ENCODE measurements at places on chromosomes 2 and 18.

DNA sequence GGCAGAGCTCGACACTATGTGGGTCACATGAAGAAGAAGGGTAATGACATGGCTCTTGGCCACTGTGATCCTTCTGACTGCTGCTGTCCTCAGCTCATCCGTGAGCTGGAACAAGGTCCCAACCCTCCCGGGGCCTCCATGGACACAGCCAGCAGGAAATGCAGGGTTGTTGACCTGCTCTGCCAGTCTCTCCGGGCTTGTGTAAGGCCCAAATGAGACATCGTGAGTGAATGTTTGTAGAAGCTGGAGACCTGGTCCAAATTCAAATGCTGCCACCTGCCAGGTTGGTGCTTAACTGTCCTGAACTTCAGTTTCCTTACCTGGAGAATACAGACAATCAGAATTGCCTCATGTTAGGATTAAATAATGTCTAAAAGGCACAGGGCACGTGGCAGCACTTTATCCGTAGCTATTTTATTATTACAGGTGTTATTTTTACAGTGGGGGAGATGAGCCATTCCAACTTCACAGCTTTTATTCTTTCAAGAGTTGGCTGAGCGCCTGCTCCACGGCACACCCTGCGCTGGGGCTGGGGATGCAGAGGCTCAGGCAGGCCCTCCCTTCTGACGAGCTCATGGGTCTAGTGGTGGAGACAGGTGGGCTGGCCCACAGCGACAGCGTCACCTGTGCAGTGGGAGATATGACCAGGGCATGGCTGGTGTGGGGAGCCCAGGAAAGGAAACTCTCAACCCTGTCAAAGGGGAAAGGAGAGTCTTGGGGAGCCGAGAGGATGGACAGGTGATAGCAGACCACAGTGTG, 15.1 kb downstream of the ARHGEF4 start:
- DNase-seq, result no peak

DNA sequence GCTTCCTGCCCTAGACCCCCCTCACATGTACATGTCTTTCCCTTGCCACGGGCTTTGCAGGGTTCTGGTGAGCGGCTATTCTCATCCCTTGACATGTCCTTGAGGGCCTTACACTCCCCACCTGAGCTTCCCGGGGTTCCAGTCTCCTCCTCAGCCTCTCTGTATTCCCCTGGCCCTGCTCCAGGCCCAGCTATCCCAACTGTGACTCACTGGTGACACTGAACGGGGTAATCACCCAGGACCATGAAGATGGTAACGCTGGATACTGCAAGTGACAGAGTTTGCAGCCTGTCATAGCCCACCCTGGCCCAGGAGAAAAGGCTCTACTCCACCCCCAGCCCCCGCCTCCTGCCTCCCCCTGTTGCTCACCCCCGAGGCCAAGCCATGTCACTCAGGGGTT, 27.3 kb downstream of the KIF3C start:
- DNase-seq, result no peak

DNA sequence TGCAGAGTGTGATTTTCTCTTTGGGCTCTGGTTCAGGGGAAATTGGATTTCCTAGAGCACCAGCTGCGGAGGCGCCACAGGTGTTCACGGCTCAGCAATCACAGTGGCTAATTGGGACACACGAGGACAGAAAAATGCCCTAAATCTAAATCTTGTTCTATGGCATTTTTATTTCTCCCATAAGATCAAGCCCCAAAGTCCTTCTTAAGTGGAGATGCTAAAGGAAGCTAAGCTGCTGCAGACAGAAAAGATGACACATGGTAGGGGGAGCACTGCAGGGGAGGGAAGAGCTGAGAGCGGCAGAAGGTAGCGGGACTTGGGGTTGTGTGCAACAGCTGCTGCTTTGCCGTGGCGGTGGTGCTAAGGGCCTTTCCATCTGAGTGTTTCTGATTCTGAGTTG, 280.6 kb downstream of the MYT1L start:
- DNase-seq, result no peak

DNA sequence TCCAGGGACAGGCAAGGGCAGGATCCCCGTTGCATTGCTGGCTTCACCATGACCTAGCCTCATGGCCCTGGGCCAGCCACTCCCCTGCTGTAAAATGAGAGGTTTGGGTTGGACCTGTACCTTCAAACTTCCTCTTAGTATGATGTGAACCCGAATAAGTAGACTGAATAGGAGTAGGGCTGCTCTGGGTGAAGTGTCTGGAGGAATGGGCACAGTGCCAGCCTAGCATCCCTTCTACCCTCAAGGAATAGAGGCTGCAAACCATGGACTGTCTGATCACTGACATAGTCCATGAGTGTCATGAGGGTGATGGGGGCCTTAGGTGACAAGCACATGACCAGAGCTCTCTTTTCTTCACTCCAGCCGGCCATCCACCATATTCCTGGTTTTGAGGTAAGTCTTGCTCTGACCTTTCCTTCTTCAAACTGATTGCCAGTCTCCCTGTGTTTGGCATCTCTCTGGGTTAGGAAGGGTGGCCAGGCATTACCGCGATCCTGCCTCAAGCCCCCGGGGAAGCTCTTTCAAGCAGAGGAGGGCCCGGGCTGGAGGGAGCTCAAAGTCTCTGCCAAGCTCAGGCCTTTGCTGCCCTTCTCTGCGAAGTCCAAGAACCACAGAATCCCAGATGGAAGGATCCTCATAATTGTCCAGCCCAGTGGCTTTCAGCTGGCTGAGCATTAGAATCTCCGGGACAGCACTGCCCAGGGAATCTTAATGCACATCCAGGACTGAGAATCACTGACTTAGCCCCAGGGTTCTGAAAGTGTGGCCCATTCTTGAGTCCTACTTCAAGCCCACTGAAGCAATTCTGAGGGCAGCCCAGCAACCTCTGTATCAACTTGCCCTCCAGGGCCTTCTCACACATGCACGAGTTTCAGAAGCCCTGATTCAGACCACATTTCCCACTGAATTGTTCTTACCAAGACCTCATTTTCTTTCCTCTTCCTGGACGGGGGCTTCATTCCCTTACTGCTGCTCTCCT, 148.1 kb downstream of the DYSF start:
- no peak for DNase-seq

- DNase-seq, result no peak
These were observed 10.7 kb downstream of the PER2 start for GRCh38 chr2:238277695-238278094.

DNA sequence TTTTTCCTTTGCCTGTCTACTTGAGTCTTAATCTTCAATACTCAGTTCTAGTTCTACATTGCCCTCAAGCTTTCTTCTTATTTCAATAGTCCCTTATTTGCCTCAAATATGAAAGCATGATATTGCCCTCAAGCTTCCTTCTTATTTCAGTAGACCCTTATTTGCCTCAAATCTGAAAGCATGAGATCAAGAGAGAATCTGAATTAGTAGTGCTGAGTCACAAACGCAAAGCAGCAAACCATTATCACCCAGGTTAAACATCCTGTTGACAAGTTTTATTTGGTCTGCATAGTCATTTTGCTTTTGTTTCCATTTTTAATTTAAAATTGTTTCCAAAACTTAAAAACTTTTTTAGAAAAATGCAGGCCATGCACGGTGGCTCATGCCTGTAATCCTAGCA, 583.3 kb upstream of the FSHR start:
- DNase-seq, result no peak

DNA sequence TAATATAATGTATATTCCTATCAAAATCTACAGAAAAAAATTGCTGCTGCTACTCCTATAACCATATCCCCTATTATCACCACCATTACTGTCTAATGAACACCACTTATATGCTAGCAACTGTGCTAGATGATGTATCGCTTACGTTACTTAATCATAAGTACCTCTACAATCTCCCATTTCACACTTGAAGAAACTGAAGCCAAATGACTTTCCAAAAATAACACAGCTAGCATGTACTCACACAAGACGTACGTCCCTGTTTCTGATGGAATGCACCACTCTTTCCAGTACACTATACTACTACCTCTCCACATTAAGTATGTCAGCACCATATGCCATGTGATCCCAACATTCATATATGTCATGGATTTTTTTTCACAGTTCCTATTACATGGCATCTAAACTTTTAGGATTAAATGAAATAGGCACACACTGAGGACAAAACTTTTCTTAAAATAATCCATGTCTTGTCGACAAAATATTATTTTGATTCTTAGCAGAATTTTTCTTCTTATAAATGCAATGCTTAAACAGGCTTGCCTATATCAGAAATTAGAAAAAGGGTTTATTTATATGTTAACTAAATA, 112.8 kb downstream of the NBAS start:
- DNase-seq, result no peak

- DNase-seq, result no peak
These were observed 108.9 kb upstream of the ACAA2 start for GRCh38 chr18:49922228-49922627.

- peak; percentile 76 for DNase-seq
These were observed 13.4 kb downstream of the FMNL2 start for GRCh38 chr2:152348388-152348787.

GRCh38 chr2:219687882-219688559, 60.6 kb downstream of the SLC4A3 start:
- DNase-seq, result no peak

DNA sequence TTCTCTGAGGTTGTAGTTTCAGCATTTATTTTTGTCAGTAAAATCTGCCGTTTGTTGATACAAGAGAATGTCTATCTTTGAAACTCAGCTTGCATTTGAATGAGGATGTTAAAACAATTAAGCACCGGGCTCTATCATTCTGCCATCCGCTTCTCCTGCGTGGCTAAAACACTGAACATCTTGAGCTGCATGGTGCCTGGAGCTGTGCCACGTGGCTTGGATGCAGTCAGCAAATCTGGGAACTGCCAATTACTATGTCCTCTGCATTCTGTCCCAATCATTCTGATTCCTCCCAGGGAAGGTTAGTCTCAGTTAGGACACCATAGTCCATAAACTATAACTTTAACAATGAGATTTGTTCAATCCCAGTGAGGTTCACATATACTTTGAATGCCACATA, 598.4 kb downstream of the FBXO15 start:
- DNase-seq, result no peak

DNA sequence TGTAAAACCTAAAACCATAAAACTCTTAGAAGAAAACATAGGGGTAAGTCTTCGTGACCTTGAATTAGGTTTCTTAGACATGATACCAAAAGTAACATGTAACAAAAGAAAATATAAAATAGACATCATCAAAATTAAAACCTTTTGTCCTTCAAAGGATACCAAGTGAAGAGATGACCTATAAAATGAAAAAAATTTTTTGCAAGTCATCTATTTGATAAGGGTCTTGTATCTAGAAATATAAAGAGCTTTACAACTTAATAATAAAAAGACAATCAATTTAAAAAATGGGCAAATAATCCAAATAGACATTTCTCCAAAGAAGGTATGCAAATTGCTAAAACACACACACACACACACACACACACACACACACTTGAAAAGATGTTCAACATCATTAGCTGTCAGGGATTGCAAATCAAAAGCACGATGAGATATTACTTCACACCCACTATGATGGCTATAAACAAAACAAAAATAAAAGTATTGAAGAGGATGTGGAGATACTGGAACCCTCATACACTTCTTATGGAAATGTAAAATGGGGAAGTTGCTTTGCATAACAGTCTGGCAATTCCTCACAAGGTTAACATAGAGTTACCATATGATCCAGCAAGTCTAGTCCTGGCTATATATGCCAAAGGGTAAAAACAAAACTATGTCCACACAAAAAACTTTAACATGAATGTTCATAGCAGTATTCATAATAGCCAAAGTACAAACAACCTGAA, 23.3 kb downstream of the SPDYA start:
- peak; percentile 42 for DNase-seq

GRCh38 chr18:8252371-8252770, 356.9 kb upstream of the RAB12 start:
- no peak for DNase-seq

GRCh38 chr2:1626271-1626681, 118.0 kb downstream of the PXDN start:
- no peak for DNase-seq

- no peak for DNase-seq
These were observed 44.9 kb downstream of the CFAP210 start for GRCh38 chr2:169649278-169649677.

DNA sequence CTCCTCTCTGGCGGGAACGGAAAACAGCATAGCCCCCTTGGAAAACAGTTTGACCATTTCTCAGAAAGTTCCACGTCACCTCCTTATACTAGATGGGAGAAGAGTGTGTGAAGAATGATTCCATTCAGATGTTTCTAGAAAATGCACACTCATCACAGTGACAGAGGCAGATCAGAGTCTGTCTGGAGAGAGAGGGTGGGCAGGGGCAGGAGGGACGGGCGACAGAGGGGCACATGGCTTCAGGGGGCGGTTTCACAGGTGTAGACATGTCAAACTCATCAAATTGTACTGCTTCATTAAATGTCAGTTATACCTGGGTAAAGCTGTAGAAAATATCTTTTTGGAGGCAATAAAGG, 88.8 kb upstream of the TAF1B start:
- DNase-seq, result no peak

- no peak for DNase-seq
These were observed 112.4 kb downstream of the FEZ2 start for GRCh38 chr2:36485521-36485920.

- DNase-seq, result no peak
These were observed 499.7 kb upstream of the KLHL29 start for GRCh38 chr2:22885245-22885644.

- DNase-seq, result no peak
These were observed 123.7 kb downstream of the QPCT start for GRCh38 chr2:37468170-37468569.

GRCh38 chr2:239193925-239194677, 206.7 kb downstream of the HDAC4 start:
- no peak for DNase-seq

GRCh38 chr2:73307720-73308119, 14.4 kb upstream of the EGR4 start:
- DNase-seq, result no peak

- DNase-seq, result peak; percentile 49
These were observed 46.2 kb downstream of the MEIS1 start for GRCh38 chr2:66481100-66481549.
